ENCODE measurements at places on chromosomes 5 and 9. TPM values are rescaled to one million over a fixed set of nuclear protein-coding genes. Genes with fewer than 3 reads are reported as not detected.

Gene ANGPTL2
- total RNA-seq, result not detected

Gene CDKN2B
- not detected for total RNA-seq

Gene ADAMTSL2
- total RNA-seq, result not detected

Gene EGR1
- 7.2 TPM for total RNA-seq

Gene KIAA1191
- 64.4 TPM for total RNA-seq

Gene PCDHA5
- 0.86 TPM for total RNA-seq

Gene CATSPER3
- 0.49 TPM for total RNA-seq
